ENCODE measurements at places on chromosomes 12 and 14. TPM values are rescaled to one million over a fixed set of nuclear protein-coding genes. Genes with fewer than 3 reads are reported as not detected.

Gene ABHD12B
- not detected for total RNA-seq

Gene LAG3
- 9.3 TPM for total RNA-seq

Gene NUAK1
- 1.1 TPM for total RNA-seq

Gene ADCY4
- total RNA-seq: 7.9 TPM

DNA sequence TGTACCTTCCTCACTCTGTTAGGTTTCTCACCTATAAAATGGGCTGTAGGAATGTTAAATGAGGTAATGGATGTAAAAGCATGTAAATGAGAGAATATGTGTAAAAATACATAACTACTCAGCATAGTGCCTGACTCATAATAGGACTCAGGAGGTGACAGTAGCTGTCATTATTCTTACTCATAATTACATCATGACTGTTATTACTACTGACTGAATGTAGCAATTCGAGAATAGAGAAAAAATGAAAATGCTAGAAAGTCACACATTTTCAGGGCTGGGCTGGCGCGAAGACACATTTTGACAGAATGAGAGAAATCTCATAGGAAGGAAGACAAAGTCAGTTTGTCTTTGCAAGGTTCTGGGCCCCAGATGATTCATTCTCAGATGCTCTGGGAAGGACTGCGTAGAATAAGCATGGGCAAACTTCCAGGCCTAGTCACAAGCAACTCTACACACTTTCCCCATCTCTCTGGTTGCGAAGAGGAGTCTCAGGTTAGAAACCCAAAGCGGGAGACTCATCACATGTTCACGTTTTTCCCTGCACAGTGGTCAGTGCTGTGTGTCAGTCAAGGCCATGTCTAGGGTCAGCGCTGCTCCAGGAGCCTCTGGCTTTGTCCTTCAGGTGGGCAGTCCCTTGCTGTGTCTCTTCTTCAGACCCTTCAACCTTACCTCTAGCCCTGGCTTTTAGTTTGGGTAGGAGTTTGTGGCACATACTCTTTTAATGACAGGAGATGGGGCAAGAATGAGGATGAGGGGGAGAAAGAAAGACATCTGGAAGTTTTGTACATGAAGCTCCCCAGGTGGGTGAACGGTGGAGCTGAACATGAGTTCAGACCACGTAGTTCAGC, 8.4 kb downstream of the GPRC5A start:
- no peak for DNase-seq

Data from CD8-positive, alpha-beta T cell (primary cell).